ENCODE measurements at places on chromosomes 1 and 21.

DNA sequence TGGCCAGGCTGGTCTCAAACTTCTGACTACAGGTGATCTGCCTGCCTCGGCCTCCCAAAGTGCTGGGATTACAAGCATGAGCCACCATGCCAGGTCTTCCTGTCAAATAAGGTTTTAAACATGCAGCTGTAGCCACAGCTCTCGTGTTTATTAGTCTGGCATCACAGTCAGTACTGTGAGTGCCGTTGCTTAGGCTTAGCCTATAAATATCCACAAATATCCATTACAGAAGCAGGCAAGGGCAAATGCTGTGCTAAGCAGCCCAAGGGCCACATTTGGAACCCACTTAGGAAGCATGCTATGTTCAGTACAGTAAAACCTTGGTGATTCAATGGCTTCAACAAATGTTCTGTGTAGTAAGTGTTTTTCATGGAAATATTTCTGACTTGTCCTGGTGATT, 75.9 kb downstream of the KIF1B start:
- no peak for DNase-seq

DNA sequence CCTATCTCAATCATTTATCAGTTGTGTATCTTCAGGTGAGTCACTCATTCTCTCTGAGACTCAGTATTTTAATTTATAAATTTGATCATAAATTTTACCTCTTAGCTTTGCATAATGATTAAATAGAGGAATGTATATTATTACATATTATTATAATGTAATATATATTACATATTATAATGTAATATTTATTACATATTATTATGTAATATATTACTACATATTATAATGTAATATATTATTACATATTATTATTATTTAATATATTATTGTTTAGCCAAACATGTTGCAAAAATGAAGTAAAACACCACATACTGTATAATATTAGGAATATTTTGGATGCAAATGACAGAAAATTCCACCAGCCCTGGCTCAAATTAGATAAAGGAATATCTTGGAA, 104.7 kb upstream of the NFIA start:
- no peak for DNase-seq

- no peak for DNase-seq
Measured at GRCh38 chr1:156942176-156942575, 21.7 kb downstream of the LRRC71 start.

- DNase-seq, result no peak
Measured at GRCh38 chr1:85168884-85169283, 31.9 kb downstream of the SYDE2 start.

DNA sequence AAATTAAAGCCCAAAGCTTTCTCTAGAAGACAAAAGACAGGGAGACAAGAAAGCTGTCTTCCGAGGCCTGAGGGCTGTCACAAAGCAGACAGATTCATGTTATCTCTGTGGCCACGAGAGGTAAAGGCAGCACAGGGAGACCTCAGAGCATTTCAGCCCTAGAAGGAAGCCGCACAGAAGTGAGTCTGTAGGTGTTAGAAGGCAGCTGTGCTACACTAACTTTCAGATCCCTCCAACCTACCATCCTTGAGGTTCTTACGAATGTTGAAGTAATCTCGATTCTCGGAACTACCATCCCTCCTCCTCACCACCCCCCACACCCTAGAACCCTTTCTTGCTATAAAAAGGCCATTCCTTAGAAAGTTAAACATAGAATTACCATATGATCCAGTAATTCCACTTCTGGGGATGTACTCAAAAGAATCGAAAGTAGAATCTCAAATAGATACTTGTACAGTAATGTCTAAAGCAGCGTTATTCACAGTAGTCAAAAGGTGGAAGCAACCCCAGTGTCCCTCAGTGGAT, 21.5 kb upstream of the LYST start:
- no peak for DNase-seq

DNA sequence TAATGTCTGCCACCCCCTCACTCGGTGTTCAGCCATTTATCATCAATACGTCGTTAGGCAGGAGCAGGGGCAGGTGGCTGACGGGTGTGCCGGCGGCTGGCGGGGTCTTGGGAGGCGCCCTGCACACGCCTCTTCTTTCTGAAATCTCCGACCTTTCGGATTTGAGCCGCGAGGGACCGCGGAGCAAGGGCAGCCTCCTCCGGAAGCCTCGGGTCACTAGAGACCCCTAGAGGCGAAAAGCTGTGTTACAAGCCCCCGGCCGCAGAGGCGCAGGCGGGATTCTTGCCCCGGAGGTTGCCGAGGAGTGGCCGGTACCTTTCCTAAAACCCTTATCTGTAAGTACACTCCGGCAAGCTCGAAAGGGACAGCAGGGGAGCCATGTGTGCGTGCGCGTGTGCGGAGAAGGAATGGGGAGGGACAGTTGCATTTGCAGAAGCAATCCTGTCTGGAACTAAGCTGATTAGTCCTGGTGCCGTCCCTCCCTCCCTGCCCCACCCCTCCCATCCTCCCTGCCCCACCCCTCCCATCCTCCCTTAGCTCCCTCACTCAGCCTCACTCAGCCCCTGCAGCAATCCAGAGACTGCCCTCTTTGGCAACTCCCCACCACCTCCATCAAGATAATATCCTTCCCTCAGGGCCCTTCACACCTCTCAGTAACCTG, 11.0 kb downstream of the BRINP2 start:
- DNase-seq, result peak; percentile 74

DNA sequence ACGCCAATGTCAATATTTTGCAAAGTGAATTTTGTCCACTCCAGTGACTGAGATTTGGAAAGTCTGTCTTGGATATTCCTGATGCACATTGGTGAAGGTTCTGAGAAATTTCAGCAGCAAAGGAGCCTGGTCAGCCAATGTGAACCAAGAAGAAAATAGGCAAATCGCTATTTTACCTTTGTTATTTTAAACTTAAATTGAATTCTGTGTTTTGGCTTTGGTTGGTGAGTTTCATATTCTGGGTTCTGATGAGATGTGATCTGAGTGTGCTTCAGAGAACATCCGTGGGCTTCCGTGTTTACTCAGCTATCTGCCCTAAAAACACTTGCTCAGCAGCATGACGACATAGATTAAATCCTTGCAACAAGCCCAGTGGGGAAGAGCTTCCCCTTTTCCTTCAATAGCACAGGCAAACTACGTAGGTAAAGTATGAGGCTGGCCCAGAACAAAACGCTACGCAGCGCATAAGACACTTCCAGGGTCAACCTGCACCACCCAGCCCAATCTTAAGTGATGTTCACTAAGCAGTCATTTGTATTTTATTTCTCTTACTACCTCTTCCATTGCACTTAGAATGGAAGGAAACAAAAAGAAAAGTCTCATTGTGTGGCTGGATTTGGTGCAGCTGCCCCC, 176.4 kb upstream of the KAZN start:
- no peak for DNase-seq

DNA sequence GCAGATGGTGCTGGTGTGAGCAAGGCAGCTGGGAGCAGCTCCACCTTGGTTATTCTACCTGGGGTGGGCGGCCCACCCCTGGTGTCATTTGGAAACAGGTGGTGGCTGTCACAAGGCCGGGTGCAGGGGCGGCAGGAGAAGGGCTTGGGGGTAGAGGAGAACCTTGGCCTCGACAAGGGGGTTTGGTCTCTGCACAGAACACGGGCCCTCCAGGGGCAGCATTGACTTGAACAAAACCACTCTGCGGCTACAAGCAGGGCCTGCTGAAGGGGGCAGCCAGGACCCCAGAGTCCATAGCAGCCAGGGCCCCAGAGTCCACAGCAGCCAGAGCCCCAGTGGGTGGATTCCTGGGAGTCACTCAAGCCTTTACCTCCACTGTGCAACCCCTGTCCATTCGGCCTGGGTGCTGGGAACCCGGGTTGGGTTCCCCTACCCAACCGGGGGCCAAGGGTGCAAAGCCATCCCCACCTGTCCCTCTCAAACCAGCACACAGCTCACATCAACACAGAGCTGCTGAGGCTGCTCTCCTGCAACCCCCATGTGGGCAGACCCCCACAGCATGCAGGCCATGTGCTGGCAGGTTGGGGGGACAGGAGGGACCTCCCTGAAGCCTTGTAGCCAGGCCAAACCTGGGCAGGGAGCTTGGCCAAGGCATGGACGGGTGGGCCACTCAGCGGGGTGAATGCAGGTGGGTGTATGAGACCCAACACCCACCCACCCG, 7.7 kb downstream of the TRIM11 start:
- no peak for DNase-seq

DNA sequence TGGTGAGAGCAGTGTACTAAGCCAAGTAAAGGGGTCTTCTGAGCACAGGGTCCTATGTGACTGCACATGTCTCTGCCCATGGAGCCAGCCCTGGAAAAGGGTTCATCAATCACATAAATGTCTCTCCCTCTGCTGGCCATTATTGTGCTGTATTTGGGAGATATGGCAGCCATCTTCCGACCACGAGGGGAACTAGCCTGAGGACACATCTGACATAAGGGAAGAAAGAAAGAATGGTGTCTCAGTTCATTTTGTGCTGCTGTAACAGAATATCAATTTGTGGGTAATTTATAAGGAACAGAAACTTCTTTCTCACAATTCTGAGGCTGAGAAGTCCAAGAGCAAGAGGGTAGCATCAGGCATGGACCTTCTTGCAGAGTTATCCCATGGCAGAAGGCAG, 55.1 kb upstream of the GJA5 start:
- DNase-seq, result no peak
